Stomach (tissue), 19 donors: ENCODE measurements at places on chromosomes 6 and 20. TPM values are rescaled to one million over a fixed set of nuclear protein-coding genes. Genes with fewer than 3 reads are reported as not detected.

The GPLD1 gene
- total RNA-seq = 2.8 TPM

The WFDC5 gene
- not detected for total RNA-seq

The FOXS1 gene
- total RNA-seq = not detected

The TRIM31 gene
- total RNA-seq = 12.3 TPM

The ANKRD60 gene
- total RNA-seq = not detected

The SCGN gene
- total RNA-seq = 2.6 TPM

The PNLDC1 gene
- 2.5 TPM for total RNA-seq

DNA sequence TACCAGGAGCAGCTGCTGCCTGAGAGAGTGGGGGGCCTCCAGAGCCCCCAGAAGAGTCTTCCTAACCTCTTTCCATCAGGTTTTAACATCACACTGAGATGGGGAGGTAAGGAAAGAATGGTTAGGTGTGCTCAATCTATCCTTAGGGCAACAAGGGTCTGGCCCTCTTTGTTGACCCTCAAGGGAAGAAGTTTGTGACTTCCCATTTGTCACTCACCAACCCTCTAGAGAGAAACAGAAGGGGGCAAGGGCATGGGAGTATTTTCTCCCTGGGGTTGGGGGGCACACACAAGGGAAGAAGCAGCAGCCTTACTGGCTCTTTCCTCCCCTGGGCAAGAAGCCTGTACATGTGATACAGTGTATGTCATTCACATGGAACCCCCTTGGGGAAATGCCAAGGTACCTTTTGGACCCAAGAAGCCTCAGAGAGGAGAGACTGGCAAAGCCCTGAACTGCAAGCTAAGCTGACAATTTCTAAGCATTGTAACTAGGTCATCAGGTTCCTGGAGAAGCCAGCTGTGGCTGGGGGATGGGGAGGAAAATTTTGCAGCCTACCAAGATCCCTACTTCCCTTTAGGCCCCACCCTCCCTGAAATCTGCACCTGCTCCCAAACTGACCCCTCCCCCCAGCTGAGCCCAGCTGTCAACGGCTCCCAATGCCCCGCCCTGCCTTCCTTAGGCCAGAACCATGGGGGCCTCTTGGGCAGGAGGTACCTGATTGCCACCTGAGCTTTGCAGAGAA lies 14.5 kb downstream of the BCL2L1 start:
- peak overlapping the region; percentile 98 for H3K27ac ChIP-seq
- DNase-seq = peak; percentile 80
- peaks cover 93% of the 10 kb centered on the region for H3K4me1 ChIP-seq
- H3K27me3 ChIP-seq = no peaks in the 10 kb centered on the region
- H3K36me3 ChIP-seq = peaks cover 45% of the 10 kb centered on the region

DNA sequence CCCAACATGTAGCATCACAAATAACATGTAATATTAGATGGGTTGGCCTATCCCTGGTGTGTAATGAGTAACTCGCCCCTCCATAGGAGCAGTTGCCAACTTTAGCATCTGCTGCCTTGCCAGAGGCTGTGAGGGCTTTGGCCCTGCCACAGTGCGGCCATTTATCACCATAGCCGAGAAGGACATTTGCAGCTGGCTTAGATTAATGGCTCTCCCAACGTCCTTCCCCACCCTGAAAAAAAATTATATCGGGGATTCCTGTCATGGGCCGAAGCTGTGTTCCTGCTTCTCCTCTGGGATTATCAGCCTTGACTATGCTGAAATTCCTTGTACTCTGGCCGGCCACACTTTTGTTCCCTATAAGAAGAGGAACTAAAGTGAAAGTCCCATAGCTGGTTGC lies 7.6 kb upstream of the ADIG start:
- H3K27me3 ChIP-seq = no peaks in the 10 kb centered on the region
- DNase-seq = peak; percentile 29
- H3K4me3 ChIP-seq = no peak overlapping the region
- peaks cover 95% of the 10 kb centered on the region for H3K36me3 ChIP-seq

DNA sequence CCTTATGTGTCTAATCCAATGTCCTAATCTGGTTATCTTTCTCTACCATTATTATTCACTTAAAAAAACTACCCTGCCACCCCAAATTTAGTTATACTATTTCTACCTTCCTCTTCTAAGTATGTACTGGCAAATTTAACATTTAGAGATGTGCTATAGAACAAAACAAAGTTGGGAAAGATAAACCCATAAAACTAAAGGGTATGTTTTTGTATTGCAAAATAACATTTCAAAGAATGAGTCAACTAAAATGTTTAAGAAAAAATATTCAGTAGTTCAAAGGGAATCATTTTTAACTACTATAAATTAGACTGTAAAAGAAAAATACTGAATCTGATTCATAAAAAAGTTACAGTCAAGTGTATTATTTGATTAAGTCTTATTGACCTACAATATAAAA lies 103.0 kb downstream of the LMBRD1 start:
- no peaks in the 10 kb centered on the region for H3K4me1 ChIP-seq
- no peak overlapping the region for H3K4me3 ChIP-seq
- no peak overlapping the region for H3K27ac ChIP-seq
- H3K27me3 ChIP-seq = no peaks in the 10 kb centered on the region

GRCh38 chr6:98678481-98678880 lies 155.9 kb upstream of the POU3F2 start:
- H3K4me3 ChIP-seq = no peak overlapping the region
- no peaks in the 10 kb centered on the region for H3K27me3 ChIP-seq
- no peaks in the 10 kb centered on the region for H3K4me1 ChIP-seq

DNA sequence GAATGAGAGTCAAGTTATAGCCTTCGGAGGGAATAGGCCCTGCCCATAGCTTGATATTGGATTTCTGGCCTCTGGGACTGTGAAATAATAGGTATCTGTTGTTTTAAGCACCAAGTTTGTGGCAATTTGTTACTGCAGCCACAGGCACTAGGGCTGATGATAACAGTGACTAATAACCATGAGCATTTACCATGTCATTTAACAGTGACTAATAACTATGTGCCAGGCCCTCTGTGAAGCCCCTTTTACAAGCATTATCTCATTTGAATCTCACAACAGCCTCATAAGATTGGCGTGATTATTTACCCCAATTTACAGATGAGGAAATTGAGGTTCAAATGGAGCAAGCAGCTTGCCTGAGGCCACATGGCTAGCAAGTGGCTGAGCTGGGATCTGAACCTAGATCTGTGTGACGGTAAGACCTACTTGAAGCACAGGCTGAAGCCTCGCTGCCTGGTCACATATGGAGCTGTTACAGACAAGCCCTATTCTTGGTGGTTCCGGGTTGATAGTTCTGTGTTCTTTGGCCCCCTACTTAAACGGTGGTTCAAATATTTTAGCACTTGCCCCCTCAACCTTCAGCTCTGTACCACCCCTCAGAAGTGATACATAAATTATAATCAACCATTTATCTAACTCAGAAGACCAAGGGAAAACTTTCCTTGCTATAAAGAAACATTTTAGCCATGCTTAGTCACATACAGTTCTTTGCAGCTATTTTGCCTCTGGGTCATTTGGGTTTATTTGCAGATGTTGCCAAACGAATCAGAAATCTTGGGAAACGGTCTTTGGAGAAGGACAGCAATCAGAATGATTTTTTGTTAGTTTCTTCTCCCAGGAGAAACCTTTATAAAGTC lies 98.3 kb downstream of the ELOVL5 start:
- H3K4me1 ChIP-seq = no peaks in the 10 kb centered on the region
- DNase-seq = no peak
- H3K36me3 ChIP-seq = no peaks in the 10 kb centered on the region
- no peak overlapping the region for H3K4me3 ChIP-seq

DNA sequence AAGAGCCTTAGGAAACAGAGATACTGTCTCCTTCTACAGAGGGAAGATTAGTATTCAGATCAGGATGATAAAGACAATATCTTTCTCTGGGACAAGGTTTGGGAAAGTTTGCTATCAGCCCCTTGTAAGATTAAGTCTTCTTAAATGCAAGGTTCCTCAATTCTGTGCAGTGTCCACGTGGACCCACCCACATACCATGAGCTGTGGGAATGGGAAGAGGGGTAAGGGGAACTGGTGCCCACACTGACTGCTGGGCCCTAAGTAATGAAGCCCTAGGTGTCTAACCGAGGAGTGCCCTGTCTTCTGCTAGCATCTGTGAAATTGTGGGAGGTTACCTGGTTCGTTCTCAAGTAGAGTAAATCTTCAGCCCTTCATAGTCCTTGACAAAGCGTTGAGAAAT lies 5.8 kb upstream of the SSTR4 start:
- H3K36me3 ChIP-seq = no peaks in the 10 kb centered on the region
- peaks cover 6% of the 10 kb centered on the region for H3K27me3 ChIP-seq
- H3K27ac ChIP-seq = no peak overlapping the region
- H3K4me3 ChIP-seq = no peak overlapping the region
- H3K4me1 ChIP-seq = no peaks in the 10 kb centered on the region
- no peak for DNase-seq

- H3K27ac ChIP-seq = no peak overlapping the region
- peaks cover 18% of the 10 kb centered on the region for H3K4me1 ChIP-seq
- no peaks in the 10 kb centered on the region for H3K27me3 ChIP-seq
- H3K4me3 ChIP-seq = no peak overlapping the region
- DNase-seq = peak; percentile 95
Observed at GRCh38 chr6:34531580-34532201, 24.4 kb downstream of the SPDEF start.

GRCh38 chr6:43246301-43247113 lies 3.2 kb downstream of the TTBK1 start:
- DNase-seq = peak; percentile 56
- H3K36me3 ChIP-seq = no peaks in the 10 kb centered on the region
- H3K27ac ChIP-seq = peak overlapping the region; percentile 35
- peak overlapping the region; percentile 63 for H3K4me3 ChIP-seq

- no peak overlapping the region for H3K27ac ChIP-seq
- no peaks in the 10 kb centered on the region for H3K4me1 ChIP-seq
- H3K4me3 ChIP-seq = no peak overlapping the region
- H3K27me3 ChIP-seq = no peaks in the 10 kb centered on the region
- no peak for DNase-seq
Observed at GRCh38 chr6:129525055-129525454, 184.9 kb downstream of the ARHGAP18 start.

GRCh38 chr6:1124885-1125284 lies 187.0 kb upstream of the FOXQ1 start:
- H3K4me3 ChIP-seq = no peak overlapping the region
- no peak for DNase-seq
- H3K4me1 ChIP-seq = no peaks in the 10 kb centered on the region
- no peaks in the 10 kb centered on the region for H3K27me3 ChIP-seq
- H3K27ac ChIP-seq = no peak overlapping the region
- no peaks in the 10 kb centered on the region for H3K36me3 ChIP-seq

DNA sequence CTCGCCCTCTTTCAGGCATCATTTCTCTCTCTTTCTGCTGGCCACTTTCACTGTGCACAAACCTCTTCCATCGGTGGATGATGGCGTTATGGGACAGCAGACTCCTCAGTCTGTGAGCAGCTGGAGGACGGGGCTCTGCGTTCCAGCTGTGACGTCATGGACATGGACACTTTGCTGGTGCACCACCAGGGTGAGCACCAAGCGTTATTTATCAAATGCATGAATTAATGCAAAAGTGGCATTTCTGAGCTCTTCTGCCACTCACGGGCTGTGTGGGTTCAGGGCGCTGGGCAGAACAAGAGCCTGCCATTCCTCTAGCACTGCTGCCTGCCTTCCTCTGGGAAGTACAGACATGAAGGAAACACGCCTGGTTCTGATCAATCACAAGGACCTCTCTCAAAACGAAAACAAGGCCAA lies 82.9 kb upstream of the MPC1 start:
- peak overlapping the region; percentile 59 for H3K27ac ChIP-seq
- peaks cover 81% of the 10 kb centered on the region for H3K36me3 ChIP-seq
- peaks cover 7% of the 10 kb centered on the region for H3K4me1 ChIP-seq
- no peak overlapping the region for H3K4me3 ChIP-seq

GRCh38 chr6:21524201-21524600 lies 69.3 kb upstream of the SOX4 start:
- H3K4me1 ChIP-seq = no peaks in the 10 kb centered on the region
- H3K4me3 ChIP-seq = no peak overlapping the region
- no peak overlapping the region for H3K27ac ChIP-seq
- H3K27me3 ChIP-seq = no peaks in the 10 kb centered on the region

GRCh38 chr6:30935018-30935417 lies 3.0 kb upstream of the SFTA2 start:
- peaks cover 28% of the 10 kb centered on the region for H3K4me1 ChIP-seq
- no peaks in the 10 kb centered on the region for H3K27me3 ChIP-seq
- H3K4me3 ChIP-seq = no peak overlapping the region
- DNase-seq = peak; percentile 70

DNA sequence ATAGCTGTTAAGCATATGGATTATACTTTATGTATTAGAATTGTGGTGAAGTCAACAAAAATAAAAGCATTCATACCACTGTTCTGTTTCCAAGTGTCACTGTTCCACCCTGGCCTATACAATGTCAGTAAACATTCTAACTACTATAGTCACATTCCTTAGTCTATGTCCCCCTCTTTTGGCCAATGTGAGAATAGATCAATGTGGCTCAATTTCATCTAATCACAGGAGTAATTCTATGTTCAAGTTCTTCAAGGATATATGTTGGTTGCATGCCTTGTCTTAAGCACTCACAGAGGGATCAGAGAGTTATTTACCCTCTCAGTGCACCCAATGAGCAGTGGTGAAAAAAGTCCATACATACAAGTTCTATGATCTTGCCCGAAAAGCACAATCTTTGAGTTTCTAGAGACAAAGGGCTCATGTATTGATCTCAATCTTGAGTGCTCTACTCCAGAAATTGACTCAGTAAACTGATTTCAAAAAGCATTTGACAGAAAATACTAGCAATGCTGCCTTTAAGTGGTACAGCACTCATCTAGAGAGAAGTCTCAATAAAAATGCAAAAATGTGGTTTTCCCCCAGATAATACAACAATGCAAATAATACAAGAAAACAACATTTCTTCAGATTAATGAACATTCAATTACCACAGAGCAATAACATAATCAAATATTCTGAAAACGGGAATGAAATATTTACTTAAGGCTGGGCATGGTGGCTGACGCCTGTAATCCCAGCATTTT lies 16.5 kb downstream of the SMLR1 start:
- no peak for DNase-seq
- no peaks in the 10 kb centered on the region for H3K36me3 ChIP-seq
- no peak overlapping the region for H3K27ac ChIP-seq
- no peaks in the 10 kb centered on the region for H3K27me3 ChIP-seq
- no peaks in the 10 kb centered on the region for H3K4me1 ChIP-seq

DNA sequence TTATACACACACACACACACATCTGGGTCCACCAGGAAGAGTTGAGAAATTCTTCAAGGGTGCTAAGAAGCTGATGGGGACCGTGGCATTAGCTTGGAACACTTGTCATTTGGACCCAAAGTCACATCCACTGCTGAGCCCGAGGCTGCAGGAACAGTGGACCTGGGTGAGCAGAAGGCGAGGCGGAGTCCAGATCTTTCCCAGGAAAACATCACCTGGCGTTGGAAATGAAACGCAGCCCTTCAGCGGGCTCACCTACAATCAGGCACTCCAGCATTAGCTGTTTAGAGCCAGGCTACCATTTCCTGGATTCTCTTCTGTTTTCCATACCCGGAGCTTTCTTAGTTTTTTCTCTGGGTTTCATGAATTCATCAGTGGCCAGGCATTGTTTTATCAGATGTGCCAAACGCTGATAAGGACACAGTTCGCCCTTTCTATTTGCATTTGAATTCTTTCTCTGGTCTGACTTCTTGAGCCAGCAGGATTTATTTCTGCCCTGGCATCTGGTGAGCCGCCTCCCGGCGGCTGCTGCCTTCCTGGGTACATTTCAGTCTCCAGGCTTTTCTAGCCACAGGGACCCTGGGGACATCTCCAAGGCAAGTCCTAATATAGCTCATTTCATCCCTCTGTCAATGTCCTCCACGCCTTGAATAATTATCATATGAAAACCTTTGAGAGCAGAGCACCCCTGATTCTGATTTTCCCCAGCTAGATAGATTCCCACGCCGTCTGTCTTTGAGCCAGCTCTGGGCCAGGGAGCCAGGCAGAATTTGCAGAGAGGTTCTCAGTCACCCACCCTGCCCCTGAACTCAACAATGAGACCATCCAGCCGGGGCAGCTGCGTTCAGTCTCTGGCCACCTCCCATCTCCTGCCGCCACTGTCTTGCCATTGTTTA lies 170.9 kb downstream of the TTLL2 start:
- H3K27ac ChIP-seq = no peak overlapping the region
- no peaks in the 10 kb centered on the region for H3K36me3 ChIP-seq
- H3K27me3 ChIP-seq = no peaks in the 10 kb centered on the region
- H3K4me3 ChIP-seq = no peak overlapping the region
- no peaks in the 10 kb centered on the region for H3K4me1 ChIP-seq
